ENCODE measurements at places on chromosomes 2 and 18. TPM values are rescaled to one million over a fixed set of nuclear protein-coding genes. Genes with fewer than 3 reads are reported as not detected.

DNA sequence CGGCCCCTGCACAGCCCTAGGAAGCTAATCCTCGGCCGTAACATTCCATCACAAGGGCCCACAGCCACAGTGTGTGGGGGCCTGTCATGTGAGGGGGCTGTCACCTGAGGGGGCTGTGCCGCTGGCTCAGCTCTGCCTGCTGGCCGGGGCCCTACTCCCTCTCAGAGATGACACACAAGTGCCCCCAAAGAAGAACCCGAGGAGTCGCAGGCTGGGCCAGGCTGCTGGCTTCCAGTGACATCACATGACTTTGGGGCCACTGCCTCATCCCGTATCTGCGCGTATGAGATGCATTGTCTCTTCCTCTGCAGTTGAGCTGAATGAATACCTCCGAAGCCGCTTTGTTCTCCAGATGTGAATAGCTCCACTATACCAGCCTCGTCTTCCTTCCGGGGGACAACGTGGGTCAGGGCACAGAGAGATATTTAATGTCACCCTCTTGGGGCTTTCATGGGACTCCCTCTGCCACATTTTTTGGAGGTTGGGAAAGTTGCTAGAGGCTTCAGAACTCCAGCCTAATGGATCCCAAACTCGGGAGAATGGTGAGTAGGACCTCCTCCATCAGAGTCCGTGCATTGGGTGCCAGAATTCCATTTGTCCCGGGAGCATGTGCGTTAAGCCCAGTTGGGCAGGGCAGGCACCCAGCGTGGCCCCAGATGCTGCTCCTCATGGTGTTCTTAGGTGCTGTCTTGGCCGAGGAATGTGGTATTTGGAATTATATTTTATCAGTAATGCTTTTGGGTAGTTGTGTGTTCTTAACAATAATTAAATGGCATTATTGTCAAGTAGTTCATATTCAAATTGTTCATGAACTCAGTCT is at the start of gene CNDP1:
CNDP1 (plus strand) TSS at position 351 of the 820 bp plus-strand sequence; CDS start at position 519, 168 bp downstream.
- ATAC-seq = no peak

GRCh38 chr2:88564402-88564801 is 62.9 kb downstream of the EIF2AK3 start:
- ATAC-seq = no peak

- peak; percentile 80 for ATAC-seq
These were observed 157.6 kb downstream of the ARL6IP6 start for GRCh38 chr2:152875701-152876695.

GRCh38 chr2:237182422-237183123 is 96.9 kb downstream of the COPS8 start:
- peak; percentile 28 for ATAC-seq

DNA sequence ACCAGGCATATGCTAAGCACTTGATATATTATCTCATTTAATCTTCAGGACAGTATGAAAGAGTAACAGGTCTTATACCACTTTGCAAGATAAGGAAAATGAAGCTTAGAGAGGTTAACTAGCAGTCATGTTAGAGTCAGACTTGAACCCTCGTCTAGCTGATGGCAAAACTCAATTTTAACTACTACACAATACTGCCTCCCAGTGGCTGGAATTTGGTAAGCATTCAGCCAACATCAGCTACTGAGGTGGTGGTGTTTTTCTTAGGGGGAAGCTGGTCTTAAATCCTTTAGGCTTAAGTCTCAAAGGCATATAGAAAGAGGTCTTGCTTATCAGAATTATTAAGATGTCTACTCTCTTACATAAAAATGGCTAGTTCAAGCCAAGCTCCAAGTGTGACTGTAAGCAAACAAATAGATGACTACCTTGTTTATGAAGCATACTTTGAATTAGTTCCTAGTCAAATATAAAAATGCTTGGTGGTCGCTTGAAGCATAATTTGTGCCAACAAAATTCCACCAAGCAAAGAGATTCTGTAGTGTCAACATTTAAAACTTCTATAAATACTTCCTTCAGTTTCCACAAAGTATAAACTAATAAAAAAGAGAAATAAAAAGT is 325.4 kb upstream of the FIGN start:
- no peak for ATAC-seq

DNA sequence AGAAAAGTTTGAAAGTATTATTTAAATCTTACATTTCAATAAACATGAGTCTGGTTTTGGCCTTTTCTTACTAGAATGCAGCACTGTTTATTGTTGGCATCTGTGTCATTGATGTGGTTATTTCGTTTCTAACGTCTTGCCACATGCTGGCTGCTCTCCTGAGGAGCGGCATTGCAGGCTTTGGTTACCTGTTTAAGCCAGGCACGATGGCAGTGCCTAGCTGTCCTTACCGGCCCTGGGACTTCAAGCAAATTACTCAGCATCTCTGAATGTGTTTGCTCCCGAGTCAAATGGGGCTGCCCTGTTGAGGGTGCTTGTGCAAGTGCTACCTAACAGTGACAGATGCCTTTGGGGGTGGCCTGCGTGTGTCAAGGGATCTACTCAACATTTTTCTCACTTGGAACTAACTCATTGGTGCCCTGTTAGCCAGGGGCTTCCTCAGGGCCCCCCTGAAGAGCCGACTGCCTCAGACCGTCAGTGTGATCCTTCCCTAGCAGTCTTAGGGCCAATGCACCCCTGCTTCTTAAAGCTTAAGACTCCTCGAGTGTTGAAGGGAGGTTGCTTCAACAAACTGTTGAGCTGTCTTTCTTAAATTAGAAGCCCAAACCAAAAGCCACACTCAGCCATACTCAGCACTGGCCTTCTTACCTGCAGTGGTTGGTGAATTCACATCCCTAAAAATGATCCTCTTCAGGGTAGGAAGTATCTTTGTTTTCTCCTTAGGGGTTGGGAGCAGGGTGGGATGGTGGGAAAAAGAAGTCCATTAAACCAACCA is 151.5 kb downstream of the NCK2 start:
- ATAC-seq = no peak

GRCh38 chr2:177232098-177232704 is 19.6 kb downstream of the HNRNPA3 start:
- no peak for ATAC-seq

GRCh38 chr2:169112841-169113240 is 43.5 kb downstream of the DHRS9 start:
- ATAC-seq = no peak

- ATAC-seq = peak; percentile 33
These were observed 168.7 kb downstream of the TMEM247 start for GRCh38 chr2:46647766-46648742.

GRCh38 chr2:47198985-47199451 is 43.9 kb upstream of the STPG4 start:
- no peak for ATAC-seq

DNA sequence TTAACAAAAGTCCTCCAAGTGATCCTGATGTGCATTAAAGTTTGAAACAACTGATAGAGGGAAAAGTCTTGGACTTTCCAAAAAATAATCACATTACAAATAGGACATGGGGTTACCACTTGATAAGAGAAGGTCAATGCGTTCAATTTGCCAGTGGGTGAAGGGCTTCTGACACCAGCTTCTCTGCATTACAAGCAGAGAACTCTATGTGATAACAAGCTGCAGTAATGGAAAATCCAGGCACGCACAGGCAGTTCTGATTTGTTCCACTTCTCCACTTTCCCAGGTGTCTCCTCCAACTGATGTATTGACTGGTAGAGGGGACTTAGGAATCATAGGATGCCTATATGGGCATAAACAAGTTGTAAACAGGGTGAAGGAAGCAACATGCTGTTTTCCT is 234.0 kb upstream of the MGAT5 start:
- ATAC-seq = no peak

DNA sequence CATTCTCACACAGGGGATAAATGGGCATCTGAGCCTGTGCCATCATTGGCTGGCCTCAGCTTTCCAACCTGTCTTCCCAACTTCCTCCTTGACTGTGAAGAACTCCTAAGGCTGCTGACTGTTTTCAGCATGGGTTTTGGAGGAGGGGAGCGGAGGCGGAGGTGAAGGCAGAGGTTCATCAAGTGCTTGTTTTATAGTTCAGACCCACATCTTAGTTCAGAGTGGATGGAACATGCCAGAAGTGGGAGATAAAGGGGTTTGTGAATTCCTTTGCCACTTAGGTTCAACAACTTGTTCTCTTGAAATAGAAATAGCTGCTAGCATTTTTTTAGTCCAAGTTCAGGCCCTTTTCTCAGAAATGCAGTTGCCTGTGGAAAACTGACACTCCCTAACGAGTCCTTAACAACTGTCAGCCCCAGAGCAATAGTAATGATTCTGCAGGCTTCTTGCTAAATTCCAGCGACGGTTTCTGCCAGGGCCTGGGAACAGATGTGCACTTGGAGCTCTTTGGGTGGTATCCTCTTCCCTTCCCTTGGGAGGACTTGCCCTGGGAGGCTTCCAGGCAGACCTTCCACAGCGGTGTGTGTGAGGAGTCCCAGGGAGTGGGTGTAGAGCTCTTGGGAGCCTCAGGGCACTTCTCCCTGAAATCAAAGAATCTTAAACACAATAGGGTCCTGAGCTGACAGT is 30.1 kb upstream of the ITGA6 start:
- ATAC-seq = no peak

DNA sequence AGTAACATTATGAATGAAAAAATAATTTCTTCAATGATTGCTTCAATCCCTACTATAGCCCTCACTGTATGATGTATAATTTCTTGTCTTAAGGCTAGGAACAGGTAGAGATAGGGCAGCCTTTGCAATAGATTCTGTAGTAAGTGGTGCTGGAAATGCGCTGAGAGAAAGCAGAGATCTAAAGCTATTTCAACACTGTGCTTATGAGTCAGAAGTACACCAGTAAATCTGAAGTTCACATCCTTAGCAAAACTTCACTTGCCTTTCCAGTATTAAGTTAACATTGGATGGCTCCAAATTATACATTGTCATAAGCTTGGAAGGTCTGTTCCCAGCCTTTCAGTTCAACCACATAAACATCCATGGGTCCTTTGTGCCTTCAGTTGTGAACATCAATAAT is 178.2 kb upstream of the EPHA4 start:
- no peak for ATAC-seq

DNA sequence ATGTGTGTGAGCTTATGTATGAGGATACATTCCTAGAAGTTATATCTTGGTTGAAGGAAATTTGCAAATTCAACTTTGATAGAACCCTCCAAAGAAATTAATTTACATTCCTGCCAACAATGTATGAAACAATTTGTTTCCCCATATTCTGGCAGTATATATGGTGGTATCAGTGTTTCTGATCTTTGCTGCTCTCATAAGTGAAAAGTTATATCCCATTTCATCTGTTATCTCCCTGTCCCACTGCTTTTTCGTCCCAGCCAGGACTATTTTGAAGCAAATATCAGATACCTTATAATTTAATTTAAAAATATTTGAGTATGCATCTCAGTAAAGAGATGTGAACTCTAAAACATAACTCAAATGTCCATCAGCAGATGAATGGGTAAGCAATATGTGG is 7.1 kb downstream of the UBR3 start:
- ATAC-seq = no peak

DNA sequence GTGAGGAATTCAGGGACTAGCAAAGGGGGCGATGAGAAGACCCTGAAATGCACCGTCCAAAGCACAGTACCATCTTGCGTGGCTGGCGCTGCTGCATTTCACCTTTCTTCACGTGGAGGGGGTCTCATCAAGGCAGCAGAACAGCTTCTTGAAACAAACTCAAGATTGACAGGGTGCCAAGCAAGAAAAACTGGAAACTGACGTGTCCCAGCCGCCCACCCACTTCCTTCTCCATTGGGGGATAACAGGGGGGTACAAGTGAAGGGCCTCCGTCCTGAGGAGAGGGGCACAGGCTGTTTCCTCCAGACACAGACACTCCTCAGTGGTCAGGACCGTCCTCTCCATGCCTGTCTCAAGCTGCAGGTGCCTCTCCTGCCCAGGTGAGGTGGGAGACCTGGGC is 32.5 kb downstream of the HDAC4 start:
- no peak for ATAC-seq

DNA sequence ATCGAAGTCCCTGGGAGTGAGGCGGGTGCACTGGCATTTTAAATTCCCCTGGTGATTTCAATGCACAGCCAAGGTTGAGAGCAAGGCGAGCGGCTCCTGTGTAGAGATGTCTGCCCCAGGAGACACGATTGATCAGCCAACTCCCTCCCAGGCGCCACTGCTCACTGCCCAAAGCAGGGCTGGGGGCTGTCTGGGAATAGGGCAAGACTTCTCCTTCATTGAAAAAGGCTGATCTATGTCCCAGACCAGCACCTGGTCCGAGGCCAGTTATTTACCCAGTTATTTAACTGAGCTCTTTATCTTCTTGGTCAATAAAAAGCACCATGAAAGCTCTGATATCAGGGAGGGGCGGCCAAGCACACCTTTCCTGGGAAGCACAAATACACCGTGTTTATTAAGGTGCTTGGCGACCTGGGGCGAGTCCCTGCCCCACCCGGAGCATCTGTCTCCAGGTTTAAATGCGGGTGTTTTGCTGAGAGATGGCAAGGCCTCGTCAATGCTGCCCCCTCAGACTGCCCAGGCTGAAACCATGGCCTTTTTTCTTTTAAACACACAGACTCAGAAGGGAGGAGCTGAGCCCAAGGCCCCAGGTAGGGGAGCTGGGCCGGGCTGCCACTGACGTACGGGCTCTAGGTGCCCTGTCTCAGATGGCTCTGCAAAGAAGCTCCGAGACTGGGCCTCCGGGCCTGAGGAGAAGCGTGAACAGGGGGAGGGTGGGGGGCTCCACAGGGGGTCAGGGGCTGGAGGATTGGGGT is 73.9 kb upstream of the HPCAL1 start:
- ATAC-seq = no peak

DNA sequence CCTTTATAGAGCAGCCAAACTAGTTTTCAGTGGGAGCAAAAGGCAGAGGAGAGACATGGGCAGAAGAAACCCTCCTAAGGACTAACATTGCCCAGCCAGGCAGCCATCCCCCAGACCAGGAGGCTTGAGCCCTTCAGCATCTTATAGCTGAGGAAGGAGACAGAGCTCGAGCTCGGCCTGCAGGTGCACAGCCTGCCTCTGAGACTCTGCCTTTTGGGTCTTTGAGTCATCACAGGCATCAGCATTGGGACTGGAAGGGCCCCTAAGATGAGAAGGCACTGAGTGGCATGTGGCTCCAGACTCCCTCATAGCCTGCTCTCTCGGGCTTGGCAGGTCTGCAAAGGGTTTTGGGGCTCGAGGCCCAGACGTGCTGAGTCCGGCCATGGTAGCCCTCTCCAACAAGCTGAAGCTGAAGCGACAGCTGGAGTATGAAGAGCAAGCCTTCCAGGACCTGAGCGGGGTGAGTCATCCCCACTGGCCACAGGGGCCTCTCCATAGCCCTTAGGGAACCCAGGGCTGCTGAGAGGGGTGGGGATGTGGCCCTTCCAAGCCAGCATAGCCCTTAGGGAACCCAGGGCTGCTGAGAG is 84.1 kb downstream of the EPAS1 start:
- no peak for ATAC-seq

GRCh38 chr18:5478261-5478660 is 65.5 kb downstream of the EPB41L3 start:
- no peak for ATAC-seq

The USP40 gene
- 17.6 TPM for total RNA-seq

The SERPINB2 gene
- 4.0 TPM for total RNA-seq

The CEP68 gene
- total RNA-seq = 26.3 TPM

The NMUR1 gene
- 6.1 TPM for total RNA-seq

The SRD5A2 gene
- total RNA-seq = not detected

The IL18RAP gene
- total RNA-seq = 5.0 TPM

The LYG2 gene
- not detected for total RNA-seq
